ENCODE measurements at places on chromosomes 7 and 10.

DNA sequence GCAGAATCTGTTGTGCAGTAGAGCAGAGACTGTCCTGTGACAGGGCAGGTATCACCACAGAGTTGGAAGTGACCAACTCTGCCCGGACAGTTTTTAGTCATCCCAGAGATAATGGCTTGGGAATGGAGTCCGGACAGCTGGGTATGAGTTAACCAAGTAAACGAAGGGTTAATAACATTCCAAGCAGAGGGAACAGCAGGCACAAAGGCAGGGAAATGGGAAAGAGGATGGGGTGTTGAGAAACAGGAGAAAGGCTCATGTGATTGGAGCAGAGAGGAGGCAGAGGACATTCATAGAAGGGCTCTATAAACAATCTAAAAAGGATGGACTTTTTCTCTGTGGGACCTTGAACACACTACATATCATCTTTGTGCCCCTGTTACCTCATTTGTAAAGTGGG, 132.2 kb upstream of the YAE1 start:
- no peak for DNase-seq

DNA sequence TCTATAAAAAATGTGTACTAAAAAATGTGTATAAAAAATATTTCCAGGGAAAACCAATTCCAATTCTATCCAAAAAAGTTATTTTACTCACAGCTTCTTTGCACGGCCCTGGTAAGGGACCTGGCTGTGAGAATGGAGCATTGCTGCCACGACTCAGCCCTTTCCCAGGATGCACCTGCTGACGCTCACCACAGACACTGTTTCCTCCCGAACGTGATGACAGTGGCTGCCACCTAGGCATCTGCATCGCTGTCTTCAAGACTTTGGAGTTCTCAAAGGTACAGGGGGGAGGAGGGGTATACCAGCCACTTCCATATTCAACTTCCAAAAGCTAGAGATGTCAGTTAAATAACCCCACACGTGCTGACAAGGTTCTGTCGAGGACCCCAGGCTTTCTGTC, 23.9 kb upstream of the PTPRN2 start:
- DNase-seq, result no peak

- DNase-seq, result no peak
Observed at GRCh38 chr7:137652721-137653120, 194.1 kb downstream of the DGKI start.

DNA sequence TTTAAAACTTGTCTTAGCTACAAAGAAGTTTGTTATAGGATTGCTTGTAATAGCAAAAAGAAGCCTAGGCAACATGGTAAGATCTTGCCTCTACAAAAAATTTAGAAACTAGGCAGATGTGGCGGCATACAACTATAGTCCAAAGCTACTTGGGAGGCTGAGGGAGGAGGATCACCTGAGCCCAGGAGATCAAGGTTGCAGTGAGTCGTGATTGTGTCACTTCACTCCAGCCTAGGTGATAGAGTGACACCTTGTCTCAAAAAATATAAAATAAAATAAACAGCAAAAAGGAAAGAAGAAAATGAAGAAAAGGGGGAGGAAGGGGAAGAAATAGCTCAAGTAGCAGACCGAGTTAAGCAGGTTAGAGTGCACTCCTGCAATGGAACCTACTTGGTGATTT, 47.0 kb upstream of the MPP7 start:
- DNase-seq, result no peak

DNA sequence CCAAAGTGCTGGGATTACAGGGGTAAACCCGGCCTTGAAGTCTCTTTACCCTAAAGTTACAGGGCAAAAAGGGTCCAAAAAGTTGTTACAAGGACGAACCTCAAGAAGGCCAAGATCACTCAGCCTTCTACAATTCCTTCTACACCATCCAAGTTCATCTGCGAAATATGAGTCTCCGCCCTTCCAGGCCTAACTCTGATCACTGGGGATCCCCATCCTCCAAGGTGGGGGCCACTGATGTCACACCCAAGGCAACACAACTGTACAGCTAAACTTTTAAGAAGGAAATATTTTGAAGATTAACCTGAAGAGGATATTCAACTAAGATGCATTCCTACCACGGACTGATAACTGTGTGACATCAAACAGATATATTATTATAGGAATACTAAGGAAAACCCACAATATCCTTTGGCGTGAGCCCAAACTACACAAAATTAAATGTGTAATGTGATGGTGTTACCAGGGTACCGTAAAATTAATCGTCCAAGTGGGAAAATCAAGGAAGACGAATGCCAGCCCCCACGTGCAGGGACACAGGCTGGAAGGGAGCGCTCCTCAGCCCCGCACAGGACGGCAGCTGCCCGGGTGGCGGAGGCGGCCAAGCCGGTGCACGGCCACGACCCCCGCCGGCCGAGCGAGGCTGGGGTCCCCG, 1.0 kb downstream of the PAXIP1 start:
- DNase-seq, result no peak

DNA sequence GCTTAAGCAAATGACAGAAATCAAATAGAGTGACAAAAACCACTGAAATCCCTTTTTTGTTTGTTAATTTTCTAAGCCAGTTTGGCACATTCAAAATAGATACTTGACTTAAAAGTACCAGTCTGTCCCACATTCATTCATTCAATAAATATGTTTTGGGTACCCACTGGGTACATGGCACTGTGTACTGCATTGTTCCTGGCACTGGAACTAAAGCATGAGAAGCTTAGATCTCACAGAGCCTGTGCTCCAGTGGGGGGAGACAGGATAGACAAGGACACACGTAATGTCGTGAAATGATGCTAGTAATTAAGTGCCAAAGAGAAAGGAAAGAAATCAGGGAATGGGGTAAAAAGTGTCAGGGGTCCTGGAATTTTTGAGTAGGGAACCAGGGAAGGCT, 13.0 kb downstream of the MTURN start:
- DNase-seq, result no peak

DNA sequence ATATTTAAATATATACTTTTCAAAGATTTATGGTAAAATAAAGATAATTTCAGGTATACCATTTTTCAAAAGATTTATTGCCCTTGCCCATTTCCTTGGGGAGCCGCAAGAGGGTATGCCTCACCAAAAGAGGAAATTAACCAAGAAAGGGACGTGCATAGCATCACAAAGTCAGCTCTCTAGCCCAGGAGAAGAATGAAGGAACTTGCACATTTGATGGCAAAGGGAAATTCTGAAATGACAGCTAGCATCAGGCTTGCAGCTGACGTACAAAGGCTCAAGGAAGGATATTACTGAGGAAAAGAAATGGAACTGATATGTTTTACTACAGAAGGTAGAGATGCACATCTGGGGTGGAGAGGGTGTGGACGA, 93.6 kb upstream of the RSU1 start:
- no peak for DNase-seq

DNA sequence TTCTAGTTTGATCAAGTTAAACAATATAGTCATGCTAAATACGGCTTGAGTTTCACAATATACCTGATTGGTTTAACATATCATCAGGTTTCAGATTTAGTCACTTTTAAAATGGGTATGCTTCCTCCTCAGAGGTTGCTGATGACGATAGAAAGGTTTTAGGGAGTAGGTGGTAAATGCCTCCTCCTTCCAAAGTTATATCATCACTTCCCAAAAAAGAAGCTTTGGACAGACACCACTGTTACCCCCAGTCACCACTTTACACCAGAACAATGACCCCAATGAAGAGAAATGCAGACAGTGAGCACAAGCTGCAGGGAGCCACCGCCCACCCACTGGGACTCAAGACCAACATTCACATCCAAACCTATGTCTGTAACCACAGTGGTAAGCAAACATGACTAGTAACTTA, 244.6 kb downstream of the SORCS1 start:
- DNase-seq, result no peak

GRCh38 chr10:127579640-127580039, 30.5 kb downstream of the NPS start:
- DNase-seq, result no peak

DNA sequence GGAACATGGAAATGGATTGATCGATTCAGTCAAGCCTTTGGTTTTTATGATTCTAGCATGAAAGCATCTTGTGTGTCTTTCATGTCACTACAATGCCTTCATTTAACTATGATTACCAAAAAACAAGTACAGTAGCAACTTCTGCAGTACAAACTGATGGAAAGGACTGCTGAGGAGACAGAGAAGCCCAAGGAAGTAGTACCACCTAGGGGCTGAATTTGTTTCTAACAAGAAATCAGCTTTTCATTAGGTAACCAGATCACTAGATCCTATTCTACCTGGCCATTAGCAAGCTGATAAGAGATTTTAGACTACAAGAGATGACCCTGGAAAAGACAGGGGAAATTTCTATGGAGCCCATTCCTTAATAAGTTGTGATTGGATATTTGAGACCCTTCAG, 3.2 kb upstream of the IFIT1 start:
- no peak for DNase-seq
